ENCODE measurements at places on chromosomes 16 and 17.

DNA sequence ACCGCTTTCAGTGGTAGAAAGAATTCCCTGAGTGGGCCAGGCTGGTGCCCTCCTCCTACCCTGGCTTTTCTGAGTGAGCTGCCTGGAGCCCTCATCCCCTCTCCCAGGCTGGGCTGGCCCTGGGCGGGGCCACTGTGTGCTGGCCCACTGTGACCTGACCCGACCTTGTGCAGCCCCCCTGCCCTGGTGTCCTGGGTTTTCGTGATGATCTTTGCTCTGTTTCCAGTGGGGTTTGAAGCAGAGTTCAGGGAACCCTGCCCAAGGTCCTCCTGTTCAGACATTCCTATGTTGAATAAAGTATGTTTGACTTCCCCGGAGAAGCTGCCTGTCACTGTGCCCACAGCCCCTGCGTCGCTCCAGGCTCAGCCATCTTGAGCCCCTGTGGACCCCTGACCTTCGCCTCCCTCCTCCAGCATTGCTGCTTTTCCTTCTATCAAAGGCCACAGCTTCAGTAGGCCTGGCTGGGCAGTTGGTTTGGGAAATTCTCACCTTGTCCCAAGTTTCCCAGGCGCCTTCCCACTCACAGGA, 13.7 kb upstream of the NAGLU start:
- no peak for DNase-seq

GRCh38 chr17:68600931-68601564, at the start of gene FAM20A:
FAM20A (minus strand) TSS chr17:68601367; CDS start chr17:68600666, 701 bp downstream.
- DNase-seq = no peak

DNA sequence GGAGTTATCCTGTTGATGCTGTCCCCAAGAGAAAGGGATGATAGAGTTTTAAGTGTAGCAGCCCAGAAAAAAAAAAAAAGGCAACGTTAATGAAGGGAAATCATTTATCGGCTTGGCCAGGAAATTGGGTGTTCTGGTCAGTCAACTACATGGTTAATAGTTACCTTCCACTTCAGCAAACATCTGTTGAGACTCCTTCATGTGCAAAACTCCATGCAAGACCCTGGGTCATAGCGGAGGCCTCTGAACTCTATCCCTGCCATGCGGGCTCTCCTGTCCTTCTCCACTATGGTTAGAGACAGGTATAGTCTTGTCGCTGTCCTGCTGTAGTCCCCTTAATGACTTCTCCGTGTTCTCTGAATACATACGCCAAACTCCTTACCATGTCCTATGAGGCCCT, 3.5 kb upstream of the LYRM9 start:
- DNase-seq = no peak

- DNase-seq = no peak
Measured at GRCh38 chr17:66713533-66714042, 121.3 kb upstream of the CACNG5 start.

- no peak for DNase-seq
Measured at GRCh38 chr17:2195729-2196128, 107.9 kb downstream of the SMG6 start.

- DNase-seq = no peak
Measured at GRCh38 chr16:89386306-89387185, 103.8 kb downstream of the ANKRD11 start.

DNA sequence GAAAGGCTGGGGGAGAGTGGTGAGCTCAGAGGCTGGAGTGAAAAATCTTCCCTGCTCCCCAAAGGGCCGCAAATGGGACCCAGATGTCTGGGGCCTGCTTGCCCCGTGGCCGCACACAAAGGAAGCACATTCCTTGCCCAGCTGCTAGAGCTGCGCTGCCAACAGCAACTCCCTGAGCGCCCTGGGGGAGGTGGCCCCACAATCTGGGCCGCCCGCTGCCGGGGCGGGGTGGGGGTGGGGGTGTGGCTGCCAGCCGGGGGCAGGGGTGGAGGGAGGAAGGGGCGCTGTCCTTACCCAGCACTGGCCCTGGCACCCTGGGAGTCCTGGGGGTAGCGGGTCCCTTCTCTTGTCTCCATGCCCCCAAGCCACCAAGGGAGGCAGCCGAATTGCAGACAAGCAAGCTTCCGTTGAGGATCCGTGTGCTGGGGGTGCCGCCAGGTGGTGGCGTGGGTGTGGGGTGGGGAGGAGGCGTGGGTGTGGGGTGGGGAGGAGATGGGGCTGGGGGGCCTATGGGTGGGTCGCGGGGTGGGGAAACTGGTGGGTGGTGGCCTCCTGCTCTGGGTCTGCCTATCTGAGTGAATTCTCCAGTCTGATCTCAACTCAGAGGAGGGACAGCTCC, 48.4 kb upstream of the PABPN1L start:
- DNase-seq = peak; percentile 66

- DNase-seq = no peak
Measured at GRCh38 chr16:86834451-86835035, 256.2 kb downstream of the FOXL1 start.

GRCh38 chr17:21034340-21035235, 8.2 kb downstream of the USP22 start:
- DNase-seq = no peak

GRCh38 chr16:4386451-4386805, 14.8 kb downstream of the VASN start:
- no peak for DNase-seq

GRCh38 chr16:58187092-58187491, 10.8 kb downstream of the CSNK2A2 start:
- DNase-seq = no peak

DNA sequence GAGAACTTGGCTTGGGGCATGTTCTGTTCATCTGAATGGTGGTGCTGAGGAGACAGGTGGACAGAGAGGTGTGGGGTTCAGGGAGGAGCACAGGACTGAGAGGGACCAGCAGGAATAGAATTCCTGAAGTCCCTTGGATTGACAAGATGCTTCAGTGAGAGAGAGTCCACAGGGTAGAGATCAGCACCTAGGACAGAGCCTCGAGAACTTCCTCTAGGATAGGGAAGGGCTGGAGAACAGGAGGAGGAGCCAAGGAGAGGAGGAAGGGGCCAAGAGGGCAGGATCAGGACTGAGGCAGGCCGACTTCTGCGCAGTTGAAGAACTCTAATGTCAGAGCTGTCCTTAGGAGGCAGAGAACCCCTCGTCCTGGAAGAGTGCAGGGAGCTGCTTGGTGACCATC, 138.4 kb downstream of the PRKCB start:
- no peak for DNase-seq

DNA sequence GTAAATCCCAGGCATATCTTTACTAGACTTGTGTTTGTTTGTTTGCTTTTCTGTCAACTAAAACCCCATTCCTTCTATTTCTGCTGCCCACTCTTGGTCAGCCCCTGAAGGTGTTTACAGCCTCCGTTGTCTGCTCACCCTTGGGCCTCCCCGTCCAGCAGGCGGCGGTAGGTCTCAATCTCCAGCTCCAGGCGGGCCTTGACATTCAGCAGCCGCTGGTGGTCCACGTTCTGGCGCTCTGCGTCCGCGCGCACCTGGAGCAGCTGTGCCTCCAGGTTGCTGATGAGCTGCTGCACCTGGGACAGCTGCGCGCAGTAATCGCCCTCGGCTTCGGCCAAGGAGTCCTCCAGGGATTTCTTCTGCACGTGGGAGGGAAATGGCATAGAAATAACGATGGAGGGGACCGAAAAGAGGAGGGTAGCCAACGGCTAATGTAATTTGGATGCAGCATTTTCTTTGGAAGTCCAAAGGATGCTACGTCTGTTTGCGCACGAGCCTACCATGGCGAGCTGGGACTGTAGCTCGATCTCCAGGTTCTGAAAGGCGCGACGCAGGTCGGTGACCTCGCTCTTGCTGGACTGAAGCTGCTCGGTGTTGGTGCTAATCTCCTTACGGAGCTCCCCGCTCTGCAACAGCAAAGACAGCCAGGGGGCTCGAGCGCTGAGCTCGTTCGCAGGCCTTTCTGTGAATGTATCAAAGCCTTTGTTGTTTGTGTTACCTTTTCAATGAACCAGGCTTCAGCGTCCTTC, 3.9 kb downstream of the KRT12 start:
- DNase-seq = no peak

GRCh38 chr17:82737967-82738877, 2.8 kb downstream of the FN3K start:
- DNase-seq = no peak

GRCh38 chr17:46774108-46774737, 44.3 kb downstream of the WNT3 start:
- no peak for DNase-seq

DNA sequence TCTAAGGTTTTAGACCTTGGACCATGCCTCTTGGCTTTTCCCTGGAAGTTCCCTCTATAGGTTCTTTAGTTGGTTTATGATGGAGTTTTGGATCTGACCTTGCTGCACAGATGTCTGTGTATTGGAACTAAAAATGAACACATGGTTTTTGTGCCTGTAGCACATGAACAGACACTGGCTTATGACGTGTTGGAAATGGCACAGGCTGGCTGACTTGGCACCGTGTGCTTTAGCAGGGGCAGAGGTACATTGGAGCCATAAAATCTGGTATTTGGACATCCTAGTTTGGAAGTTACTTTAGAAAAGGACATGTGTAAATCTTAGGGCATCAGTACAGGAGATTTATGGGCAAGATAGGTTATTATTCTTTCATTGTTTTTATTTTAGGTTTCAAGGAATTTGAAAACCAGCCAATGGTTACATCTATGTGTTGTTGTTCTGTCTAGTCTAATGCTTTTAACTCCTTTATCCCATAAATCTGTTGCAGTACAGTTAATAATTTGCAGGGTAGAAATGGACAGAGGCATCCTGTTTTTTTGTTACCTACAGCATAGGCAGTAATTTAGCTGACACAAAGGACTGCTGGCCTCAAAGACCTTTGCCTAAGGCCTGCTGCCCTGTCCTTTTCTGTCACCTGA, 6.0 kb downstream of the SOCS7 start:
- no peak for DNase-seq

- DNase-seq = peak; percentile 43
Measured at GRCh38 chr16:21156767-21157467, 1.6 kb upstream of the LDAF1 start.

GRCh38 chr16:67516296-67517154, 12.1 kb upstream of the RIPOR1 start:
- no peak for DNase-seq

- DNase-seq = no peak
Measured at GRCh38 chr16:47034455-47034854, 61.0 kb upstream of the DNAJA2 start.

GRCh38 chr16:50523710-50524109, 24.5 kb upstream of the NKD1 start:
- DNase-seq = no peak

DNA sequence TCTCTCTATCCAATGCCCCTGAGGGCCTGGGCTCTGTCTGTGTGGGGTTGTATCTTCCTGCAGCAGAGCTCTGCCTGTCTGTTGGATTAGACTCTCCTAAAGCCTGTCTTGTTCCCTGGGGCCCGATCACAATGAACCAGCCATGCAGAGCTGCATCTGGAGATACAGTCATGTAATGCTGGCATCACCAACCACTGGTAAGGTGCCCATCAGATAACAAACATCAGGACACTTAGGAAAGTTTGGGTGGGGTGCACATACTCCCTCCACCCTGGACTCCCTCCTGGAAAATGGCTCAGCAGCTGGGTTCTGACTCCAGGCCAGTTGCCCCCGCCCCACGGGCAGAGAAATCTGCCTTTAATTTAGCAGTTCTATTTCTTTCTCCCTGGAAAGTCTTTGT, 61.3 kb upstream of the BRD7 start:
- no peak for DNase-seq

GRCh38 chr16:57991551-57992059, 8.9 kb downstream of the ZNF319 start:
- no peak for DNase-seq

DNA sequence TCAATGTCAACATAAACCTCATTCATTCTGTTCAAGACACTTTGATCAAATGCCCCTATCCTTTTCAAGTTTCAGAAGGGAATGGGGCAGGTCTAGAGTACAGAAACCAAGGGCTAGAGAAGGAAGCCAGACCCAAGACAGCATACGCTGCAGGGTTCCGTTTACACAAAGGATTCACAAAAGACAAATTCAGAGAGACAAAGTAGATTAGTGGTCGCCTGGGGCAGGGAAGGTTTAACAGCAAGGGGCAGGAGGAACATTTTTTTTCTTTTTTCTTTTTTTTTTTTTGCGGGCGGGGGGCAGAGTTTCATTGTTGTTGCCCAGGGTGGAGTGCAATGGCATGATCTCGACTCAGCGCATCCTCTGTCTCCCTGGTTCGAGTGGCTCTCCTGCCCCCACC, 19.9 kb upstream of the TRAP1 start:
- no peak for DNase-seq

DNA sequence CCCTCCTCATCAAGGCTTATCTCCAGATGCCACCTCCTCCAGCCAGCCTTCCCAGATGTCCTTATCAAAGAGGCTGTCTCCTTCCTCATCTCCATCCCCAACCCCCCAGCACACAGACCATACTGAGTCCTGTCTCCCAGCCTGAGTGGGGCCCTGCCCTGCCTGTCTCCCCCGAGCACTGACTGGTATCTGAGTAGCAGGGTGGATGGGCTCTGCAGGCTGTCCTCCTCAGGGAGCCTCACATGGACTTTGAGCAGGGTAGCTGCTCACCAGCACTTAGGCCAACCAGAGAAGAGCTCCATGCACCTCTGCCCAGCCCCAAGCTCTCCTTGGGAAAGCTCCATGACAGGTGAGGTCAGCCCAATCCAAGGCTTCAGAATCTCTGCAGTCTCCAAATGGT, 20.0 kb upstream of the ITGA3 start:
- no peak for DNase-seq

DNA sequence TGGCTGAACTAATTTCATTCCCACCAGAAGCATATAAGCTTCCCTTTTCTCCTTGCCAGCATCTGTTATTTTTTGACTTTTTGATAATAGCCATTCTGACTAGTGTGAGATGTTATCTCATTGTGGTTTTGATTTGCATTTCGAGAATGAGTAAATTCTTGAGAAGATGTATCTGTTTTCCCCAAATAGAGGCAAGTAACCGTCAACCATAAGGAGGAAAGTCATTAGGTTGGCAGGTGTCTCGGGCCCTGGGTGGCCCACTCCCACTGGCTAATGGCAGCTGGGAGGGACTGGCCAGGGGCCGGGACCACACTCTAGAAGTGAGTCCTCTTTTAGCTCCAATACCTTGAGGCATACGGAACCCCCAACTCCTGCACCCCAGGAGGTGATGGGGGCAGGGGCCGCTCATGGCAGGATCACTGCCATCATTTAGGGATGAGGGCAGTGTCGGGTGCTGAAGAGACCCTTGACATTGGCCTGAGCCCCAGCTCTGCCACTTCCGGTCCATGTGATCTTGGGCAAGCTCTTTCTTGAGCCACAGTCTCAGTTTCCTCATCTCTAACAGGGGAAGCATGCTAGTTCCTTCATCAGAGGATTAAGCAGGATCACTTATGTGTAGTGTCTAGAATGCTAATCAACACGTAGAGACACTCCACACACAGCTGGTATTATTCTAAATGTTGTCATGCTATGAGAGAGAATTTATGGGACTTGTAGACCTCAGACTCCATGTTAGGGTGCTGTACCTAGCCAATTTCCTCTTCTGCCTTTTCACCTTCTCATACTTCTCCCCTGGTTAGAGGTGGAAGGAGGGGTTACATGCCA, 44.3 kb downstream of the RGS9 start:
- no peak for DNase-seq

- DNase-seq = no peak
Measured at GRCh38 chr17:34370376-34370996, 7.5 kb upstream of the CCL1 start.

- DNase-seq = no peak
Measured at GRCh38 chr16:88505405-88506082, 52.5 kb downstream of the ZFPM1 start.

GRCh38 chr17:77770331-77771105, 188.0 kb upstream of the TNRC6C start:
- peak; percentile 35 for DNase-seq

All from GM04504 (cell line).